Right kidney (tissue), 9 donors: ENCODE measurements at places on chromosomes 12 and 14.

DNA sequence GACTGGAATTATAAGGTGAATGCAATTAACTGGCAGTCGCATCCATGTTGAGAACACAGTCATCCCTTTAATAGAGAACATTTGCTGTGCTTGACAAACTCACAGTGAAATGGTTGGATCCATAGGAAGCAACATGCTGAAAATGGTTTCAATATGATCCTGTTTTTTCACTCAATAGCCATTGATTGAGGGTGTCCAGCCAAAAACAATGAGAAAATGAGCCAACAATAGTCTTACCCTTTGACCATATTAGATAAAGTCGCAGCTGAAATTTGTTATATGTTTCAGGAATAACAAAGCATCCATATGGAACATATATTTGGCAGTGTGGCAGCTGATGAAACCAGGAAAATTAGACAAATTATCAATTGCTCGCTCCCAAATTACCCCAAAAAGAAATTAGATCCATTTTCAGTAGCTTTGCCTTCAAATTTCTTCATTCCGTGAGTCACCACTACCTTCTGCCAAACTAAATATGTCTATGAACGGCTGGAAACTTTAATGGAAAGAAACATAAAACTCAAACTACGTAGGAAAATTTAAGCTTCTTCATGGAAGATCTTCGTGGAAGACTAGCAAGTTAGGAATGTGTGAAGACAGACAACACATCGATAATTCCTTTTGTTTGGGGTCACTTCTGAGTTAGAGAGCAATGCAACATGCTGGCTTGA is 17.4 kb downstream of the IGF1 start:
- DNase-seq, result no peak

- no peak for DNase-seq
These were observed 26.7 kb upstream of the RIN3 start for GRCh38 chr14:92486881-92487280.

- DNase-seq, result no peak
These were observed 4.5 kb upstream of the RPGRIP1 start for GRCh38 chr14:21275261-21275858.

DNA sequence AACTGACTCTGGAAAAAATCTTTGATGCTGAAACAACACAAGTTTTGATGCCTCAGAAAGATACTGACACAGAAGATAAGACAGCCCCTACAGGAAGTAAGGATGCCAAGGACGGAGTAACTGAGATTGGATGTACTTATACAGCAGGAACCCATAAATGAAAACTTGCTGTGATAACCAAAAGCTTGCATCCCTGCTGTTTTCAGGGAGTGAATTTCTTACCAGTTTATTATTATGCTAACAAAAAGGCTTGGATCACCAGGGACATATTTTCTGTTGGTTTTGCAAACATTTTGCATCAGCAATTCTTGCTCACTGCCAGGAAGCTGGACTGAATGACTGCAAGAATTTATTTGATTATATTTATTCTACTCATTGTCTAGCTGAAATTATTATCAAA is 197.7 kb downstream of the NAV3 start:
- DNase-seq, result no peak

GRCh38 chr12:48263617-48264016 is 60.5 kb upstream of the OR10AD1 start:
- no peak for DNase-seq

DNA sequence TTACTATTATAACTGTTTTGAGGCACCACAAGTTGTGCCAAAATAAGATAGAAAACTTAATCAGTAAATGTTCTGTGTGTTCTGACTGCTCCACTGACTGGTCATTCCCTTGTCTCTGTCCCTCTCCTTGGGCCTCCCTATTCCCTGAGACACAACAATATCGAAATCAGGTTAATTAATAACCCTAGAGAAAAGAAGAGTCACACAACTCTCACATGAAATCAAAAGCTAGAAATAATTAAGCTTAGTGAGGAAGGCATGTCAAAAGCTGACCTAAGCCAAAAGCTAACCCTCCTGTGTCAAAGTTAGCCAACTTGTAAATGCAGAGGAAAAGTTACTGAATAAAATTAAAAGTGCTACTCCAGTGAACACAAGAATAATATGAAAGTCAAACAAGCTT is 53.8 kb upstream of the CCDC196 start:
- no peak for DNase-seq

DNA sequence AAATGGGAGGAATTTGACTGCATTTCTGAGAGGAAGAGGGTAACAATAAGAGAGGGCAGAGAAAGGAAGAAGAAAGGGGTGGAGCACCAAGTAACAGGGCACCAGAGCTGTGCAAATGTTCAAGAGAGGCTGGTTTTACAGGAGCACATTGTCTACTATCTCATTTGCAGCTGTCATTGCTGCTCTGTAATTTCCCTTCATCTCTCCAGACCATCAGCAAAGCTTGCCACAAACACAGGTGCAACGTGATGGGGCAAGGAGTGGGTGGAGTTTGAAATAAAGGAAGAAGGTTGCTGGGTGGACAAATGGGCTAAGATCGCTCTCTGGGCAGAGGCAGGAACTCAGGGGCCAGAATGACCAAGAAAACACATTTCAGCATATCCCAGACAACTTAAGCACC is 47.9 kb upstream of the PLEKHG6 start:
- no peak for DNase-seq

DNA sequence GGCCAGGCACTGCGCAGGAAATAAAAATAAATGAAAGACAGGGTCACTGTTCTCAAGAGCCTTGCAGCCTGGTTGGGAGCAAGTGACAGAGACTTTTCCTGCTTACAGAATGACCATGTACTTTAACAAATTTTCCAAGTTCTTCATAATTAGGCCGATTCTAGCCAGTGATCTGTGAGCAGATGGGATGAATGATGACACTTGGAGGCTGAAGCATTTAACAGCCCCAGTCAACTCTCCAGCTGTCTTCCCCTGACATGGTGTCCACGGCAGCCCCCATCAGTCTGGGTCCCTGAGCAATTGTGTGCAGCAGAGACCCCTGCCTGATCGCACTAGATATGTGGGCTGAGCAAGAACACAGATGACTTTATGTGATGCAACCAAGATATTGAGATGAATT is 198.8 kb downstream of the NTF3 start:
- DNase-seq, result no peak

- no peak for DNase-seq
These were observed 11.2 kb upstream of the PXN start for GRCh38 chr12:120276734-120277133.

GRCh38 chr12:122788387-122788786 is 14.0 kb downstream of the CCDC62 start:
- no peak for DNase-seq

- DNase-seq, result no peak
These were observed 8.5 kb downstream of the WSB2 start for GRCh38 chr12:118052324-118053070.

DNA sequence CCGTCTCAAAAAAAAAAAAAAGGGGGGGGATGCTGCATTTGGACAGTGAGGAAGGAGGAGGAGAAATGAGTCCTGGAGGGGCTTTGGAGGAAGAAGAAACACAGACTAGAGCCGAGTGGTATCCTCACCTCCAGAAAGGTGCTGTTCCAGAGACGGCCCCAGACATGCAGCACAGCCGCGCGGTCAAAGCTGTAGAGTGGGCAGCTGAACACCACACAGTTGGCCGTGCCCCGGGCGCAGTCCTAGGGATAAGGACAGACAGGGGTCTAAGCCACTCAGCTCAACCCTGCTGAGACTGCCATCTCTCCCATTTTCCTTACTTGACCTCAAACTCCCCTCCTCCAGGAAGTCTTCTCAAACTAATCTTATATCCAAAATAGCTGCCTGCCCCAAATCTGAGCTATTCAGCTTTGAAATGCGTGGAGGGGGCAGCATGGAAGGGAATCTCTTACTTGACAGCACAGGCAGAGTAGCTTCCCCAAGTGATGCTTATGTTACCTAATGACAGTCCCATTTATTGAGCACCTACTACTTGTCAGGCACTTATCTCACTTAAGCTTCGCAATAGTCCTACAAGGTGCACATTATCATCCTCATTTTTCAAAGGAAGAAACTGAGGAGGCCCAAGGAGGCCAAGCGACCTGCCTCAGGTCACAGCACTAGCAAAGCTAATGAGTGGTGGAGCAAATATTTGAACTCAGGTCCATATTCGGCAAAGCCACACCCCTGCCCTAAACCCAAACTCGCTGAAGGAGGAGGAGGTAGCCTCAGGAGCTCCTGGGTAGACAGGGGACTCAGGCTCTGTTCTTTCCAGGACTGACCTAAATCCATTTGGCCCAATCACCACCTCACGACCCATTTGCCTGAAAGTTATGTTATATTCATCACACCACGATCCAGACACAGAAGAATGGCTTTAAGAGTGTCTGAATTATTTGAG is 18.7 kb downstream of the ITGA7 start:
- DNase-seq, result no peak

GRCh38 chr12:59695379-59695778 is 99.5 kb downstream of the SLC16A7 start:
- DNase-seq, result no peak

GRCh38 chr12:123076604-123077297 is 74.1 kb downstream of the PITPNM2 start:
- no peak for DNase-seq

- no peak for DNase-seq
These were observed 54.4 kb downstream of the GPR137C start for GRCh38 chr14:52607061-52607460.

DNA sequence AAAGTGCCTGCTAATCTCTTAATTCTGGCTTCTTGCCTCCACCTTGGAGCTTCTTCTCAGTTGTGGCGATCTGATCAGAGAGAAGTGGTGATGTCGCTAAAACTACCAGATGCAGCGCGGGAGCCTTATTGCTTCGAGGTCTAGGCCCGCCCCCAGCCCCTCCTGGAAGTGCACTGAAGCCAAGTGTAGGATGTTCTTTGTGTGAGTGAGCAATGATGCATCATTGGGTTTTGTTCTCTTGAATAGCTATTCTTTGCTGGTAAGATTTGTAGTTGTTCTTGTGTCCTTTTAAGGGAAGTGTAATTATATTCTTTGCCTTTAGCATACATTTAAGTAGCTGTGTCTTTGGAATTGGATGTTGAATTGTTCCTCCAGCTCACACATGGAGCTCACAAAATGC is 35.8 kb downstream of the MTHFD1 start:
- no peak for DNase-seq

DNA sequence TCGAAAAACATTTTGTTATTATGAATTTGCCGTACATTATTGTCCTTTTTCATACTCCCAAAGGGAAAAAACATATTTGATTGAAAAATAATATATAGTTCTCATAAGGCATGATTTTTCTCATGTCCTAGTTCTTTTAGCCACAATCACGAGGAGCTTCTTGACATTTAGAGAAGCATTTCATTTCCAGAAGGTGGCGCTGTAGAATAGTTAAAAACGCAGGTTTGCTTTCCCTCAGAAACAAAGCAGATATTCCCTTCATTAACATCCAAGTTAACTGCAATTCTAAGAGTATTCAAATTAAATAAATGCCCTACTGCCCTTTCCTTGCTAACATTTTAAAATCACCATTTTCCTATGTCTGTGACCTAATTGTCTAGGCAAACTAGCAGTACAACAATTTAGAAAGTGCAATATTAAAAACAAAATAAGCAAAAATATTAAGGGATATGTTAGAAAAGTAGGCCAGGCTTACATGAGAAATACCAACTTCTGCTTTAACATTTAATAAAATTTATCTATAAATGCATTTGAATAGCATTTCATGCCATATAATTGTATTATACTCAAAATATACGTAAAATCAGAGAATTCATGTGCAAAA is 10.9 kb upstream of the PIK3C2G start:
- DNase-seq, result peak; percentile 34

- no peak for DNase-seq
These were observed 349.7 kb upstream of the DIO2 start for GRCh38 chr14:80560800-80561657.

DNA sequence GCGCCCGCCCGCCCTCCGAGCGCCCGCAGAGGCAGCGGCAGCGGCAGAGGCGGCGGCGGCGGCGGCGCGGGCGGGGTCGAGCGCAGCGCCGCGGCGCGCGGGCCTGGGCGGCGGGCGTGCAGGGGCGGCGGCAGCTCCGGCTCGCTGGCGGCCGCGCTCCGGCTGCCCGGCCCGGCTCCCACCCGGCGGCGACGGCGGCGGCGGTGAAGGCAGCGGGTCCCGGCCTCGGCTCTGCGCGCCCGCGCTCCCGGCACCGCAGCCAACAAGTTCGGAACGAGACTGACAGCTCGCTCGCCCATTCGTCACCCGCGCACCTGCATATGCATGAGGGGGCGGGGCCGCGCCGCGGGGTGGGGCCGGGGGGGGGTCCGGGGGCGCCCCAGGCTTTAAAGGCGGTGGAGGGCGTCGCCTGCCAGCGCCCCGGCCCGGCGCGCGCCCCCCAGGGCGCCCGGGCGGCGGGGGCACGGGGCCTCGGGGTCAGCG is at the start of gene JAG2:
Gene JAG2 (minus strand): TSS at position 281 of the 483 bp plus-strand sequence. CDS start 356 bp downstream, outside the sequence.
- no peak for DNase-seq

DNA sequence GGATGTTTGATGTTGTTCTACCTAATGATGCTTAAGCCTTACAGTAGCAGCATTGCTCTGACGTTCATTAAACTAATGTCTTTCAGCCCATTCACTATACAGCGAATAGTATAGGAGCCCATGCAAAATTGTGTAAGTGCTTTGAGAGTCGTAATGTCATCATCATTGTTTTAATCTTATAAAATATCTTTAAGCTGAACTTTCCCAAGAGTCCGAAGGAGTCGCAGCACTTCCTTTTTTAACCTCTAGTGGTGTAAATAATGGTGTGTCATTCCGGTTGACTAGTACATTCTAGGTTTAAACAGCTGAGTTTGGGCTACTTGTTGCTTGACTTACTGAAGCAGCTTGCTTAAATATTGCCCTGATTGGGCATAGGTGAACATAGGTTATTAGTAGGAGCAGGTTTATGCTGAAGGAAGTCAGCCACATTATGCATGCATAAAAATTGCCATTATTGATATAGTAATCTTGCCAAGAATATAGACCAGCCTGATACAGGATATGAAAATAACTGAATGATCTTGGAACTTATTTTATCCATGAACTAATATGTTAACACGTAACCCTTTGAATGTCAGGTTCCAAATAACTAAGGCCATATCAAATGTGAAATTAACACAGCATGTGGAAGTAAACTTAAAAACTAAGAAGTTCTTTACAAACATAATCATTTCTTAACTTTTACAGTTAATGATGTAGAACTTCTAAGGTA is 2.6 kb downstream of the WNK1 start:
- DNase-seq, result no peak

DNA sequence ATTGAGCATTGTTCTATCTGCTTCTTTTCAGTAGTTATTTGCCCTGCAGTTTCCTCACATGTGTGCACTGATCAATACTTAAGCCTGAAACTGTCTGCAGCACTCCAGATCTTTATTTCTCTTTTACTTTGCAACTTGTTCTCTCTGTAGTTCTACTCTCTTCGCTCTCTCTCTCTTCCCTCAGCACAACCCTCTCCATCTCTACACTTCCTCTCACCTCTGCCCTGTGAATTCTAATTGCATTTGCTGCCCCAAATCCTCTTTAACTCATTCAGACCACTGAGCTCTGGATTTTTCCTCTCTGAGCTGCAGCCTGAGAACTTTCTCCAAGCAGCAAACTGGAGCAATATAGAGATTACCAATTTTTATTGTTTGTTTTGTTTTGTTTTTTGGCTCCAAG is 1035.5 kb downstream of the FSCB start:
- DNase-seq, result no peak

GRCh38 chr12:124848621-124849380 is 14.9 kb downstream of the SCARB1 start:
- no peak for DNase-seq

- no peak for DNase-seq
These were observed 163.8 kb upstream of the KITLG start for GRCh38 chr12:88743946-88744685.
